NCI-H1092 treated with DMSO at 0.1 percent for 48 hours (cell line): ENCODE measurements at places on chromosomes 12 and 14.

- no peak for DNase-seq
Measured at GRCh38 chr12:8701046-8701660, 3.4 kb downstream of the RIMKLB start.

DNA sequence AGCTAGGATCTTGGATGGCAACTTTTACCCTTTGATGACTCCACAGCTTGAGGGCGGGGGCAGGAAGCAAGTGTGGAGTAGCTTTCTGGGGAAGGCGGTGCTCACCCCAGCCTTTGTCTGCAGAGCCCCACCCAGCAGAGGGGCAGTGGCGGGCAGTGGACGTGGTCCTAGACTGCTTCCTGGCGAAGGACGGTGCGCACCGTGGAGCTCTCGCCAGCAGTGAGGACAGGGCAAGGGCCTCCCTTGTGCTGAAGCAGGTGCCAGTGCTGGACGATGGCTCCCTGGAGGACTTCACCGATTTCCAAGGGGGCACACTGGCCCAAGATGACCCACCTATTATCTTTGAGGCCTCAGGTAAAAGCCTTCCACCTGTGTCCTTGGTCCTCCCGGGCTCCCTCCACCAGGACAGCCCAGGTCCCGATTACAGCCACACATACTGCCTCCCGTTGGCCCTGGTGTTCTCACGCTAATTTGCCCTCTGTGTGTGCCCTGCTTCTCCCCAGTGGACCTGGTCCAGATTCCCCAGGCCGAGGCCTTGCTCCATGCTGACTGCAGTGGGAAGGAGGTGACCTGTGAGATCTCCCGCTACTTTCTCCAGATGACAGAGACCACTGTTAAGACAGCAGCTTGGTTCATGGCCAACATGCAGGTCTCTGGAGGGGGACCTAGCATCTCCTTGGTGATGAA lies 1.2 kb downstream of the TAPBPL start:
- no peak for DNase-seq

GRCh38 chr12:23528316-23528715 lies 421.2 kb downstream of the SOX5 start:
- DNase-seq, result no peak

DNA sequence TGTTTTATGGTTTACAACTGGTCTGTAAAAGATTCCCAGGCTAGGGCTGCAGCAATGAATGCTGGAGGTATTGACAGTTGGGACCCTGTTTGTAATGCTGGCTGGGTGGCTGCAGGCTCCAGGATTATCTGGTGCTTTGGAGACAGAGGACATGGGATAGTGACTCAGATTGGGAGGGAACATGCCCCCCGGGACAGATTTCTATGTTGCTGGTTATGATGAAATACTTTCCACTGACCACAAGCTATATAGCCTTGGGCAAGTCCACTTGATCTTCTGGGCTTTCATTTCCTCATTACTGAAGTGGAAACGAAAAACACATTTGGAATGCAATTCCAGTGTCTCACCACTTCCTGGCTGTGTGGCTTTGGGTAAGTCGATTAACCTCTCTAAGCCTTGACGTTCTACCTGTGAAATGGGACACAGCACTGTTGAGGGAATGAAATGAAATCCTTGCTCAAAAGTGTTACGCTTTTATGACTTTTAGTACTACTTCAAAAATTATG lies 6.3 kb upstream of the TPCN1 start:
- no peak for DNase-seq

DNA sequence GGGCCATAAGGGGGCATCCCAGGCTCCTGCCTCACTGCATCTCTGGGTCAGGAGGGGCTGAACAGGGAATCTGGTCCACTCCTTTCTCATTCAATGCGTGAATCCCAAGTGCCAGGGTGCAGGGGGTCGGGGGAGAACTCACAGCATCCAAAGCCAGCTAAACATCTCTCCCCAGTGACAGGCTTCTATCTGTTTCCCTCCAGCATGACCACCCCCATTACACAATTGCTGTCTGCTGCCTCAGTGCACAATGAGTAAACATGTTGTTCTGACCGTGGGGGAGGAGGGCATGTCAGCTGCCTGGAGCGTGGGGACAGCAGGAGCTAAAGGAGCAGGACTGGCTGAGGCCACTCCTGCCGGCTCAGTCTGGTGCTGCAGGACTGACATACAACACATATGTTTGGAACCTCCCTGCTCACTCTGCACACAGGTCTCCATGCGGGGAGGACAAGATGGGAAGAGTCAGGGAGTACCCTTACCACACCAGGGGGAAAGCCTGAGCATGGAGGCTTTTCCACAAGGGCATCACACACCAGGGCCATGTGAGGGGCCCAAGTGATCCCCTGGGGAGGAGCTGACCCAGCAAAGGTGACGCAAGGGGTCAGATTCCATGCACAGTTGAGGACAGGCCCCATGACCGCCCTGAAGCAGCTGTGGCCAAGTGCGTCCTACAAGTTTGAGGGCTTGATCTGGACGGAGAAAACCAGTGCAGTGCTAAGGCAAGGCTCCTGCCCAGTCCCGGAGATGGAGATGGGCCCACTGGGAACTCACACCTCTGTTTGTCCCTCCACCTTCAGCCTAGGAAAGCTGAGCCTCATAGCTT lies 1.4 kb downstream of the TNS2 start:
- DNase-seq, result peak; percentile 9

DNA sequence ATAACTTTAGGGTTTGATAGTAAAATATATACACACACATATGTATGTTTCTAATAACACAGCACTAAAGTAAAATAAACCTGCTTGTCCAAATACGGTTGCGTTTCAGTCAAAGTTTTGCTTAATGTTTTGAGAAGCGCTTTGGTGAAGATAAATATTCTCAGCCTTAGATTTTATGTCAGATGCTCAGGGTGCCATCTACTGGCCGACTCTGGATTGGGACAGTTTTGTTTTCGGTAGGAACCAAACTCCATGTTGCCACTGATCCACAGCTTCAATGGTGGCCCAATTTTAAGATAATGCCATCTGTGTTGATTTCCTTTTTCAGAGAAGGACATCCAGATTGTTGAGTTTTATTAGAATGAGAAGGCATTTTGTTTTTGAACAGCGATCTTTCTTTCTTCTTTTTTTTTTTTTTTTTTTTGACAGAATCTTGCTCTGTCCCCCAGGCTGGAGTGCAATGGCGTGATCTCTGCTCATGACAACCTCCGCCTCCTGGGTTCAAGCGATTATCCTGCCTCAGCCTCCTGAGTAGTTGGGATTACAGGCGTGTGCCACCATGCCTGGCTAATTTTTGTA lies 43.1 kb downstream of the LLPH start:
- DNase-seq, result peak; percentile 4

DNA sequence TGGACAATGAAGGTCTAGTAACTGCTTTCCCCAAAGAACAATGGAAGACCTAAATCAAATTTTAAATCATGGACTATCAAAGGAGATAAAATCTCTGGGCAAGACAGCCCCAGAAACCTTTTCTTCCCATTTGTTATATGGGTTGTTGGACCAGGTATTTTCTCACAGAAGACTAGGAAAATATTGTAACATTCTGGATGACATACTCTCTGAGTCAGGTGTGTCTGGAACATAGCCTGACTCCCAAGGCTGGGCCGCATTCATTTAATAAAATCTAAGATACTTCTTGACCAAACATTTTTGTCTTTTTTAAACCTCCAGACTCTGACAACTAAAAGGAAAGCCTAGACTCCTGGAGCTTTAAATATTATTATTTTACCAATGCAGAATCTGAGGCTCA lies 87.9 kb downstream of the ATP23 start:
- no peak for DNase-seq

- no peak for DNase-seq
Measured at GRCh38 chr12:112121780-112122565, 3.4 kb upstream of the TRAFD1 start.

DNA sequence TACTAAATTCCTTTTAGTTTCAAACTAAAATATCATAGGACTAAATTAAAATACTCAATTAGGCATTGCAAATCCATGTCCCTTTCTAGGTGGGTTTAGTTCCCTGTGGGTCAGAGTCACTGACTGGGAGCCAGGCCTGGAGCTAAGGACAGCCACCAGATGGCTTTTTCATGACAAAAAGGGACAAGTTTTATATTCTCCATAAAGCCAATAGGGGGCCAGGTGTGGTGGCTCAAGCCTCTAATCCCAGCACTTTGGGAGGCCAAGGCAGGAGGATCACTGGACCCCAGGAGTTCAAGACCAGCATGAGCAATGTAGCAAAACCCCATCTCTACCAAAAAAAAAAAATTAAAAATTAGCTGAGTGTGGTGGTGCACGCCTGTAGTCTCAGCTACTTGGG lies 35.4 kb upstream of the EIF5 start:
- no peak for DNase-seq

DNA sequence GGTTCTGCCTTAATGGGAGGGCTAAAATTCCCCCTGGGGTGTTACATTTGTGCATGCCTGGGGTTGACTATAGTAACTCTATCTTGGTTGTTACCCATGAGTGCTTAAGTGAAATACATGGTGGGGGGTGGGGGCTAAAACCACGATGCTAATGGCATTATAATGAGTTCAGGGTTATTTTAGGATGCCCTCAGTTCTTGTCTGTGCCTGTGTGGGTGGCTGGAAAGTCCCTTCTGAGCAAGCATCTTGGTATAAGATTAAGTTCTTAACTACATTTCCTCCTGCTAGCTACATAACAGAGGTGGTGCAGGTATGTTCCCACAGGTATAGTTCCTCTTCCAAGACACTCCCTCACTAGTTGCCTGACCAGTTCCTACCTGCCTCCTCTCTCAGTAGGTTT lies 822.3 kb downstream of the LRFN5 start:
- DNase-seq, result no peak

GRCh38 chr14:104296388-104297312 lies 158.3 kb downstream of the KIF26A start:
- no peak for DNase-seq

DNA sequence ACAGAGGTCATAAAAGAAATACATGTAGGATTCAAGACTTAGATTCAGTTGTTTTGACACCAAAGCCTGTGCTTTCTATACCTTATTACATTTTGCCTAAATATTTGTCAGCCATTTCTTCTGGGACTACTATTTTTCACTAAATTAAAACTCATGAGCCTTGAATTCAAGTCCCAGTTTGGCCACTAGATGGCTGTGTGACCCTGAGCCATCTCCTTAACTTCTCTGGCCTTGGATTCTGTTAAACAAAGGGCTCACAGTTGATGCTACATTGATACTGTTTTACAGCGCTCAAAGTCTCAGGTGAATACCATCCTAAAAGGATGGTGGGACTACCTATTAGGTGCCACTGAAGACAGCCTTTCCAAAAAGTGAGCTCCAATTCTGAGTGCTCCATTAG lies 39.6 kb upstream of the CCDC198 start:
- DNase-seq, result peak; percentile 32

DNA sequence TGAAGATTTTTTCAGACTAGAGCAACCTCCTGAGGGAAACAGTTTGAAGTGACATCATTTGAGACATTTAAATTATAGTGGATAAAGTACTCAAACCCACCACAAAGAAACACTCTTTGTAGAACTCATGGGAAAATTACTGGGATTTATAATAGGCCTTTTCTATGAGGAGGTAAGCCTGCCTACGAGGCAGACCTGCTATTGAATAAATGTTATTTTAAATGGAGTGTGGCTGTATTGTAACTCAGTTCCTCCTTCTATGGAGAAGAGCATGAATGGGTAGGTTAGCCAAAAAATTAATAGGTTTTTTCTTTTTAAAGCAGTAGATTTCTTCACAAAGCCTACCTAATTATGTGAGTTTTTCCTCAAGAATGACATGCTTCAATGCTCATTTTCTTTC lies 63.7 kb upstream of the PLEKHA5 start:
- no peak for DNase-seq

GRCh38 chr14:105325716-105326567 lies 11.4 kb downstream of the PACS2 start:
- no peak for DNase-seq

DNA sequence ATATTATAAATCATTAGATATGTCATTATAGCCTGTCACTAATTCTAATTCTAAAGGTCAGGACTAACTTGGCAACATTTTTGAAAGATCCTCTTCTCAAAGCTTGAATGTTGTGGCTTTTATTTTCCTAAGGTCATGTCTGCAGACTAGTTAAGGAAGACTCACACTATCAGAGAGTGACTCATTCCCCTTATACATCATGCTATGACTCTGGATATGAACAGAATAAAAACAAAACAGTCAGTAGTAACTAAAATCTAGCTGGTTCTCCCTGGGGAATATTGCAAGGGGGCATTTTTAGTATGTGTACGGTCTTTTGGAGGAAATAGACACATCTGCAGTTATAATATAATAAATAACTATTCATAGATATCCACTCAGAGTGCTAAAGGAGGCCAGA lies 170.6 kb downstream of the SLC2A13 start:
- no peak for DNase-seq

DNA sequence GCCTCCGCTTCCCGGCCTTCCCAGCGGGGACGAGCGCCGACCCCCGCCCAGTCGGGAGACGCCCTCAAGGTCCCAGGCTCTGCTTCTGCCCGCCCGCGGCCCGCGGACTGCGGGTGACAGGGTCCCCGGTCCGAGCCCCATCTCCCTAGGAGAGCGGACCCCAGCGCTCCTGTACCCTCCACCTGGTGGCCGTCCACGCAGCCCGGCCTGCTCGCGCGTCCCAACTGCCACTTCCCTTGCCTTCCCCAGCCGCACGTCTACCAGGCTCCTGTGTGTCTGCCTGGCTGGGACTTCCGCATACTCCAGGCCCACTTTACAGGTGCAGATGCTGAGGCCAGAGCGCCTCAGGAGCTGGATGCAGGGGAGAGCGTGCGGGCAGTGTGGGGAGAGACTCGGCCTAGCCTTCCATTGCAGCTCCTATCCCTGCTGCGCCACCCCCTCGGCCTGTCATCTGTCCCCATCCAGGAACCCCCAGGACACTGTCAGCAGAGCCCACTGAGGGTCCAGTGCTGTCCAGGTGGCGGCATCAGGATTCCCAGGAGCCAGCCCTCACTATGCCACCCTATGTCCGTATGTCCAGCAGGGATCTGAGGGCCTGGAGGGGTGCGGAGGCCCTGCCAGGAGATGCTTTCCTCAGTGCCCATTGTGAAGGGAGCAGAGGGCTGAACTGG lies 8.0 kb upstream of the ANKRD9 start:
- DNase-seq, result no peak

- no peak for DNase-seq
Measured at GRCh38 chr12:109581856-109582255, 8.3 kb downstream of the MVK start.

- DNase-seq, result peak; percentile 92
Measured at GRCh38 chr12:132429946-132430643, 59.9 kb upstream of the FBRSL1 start.

- DNase-seq, result peak; percentile 35
Measured at GRCh38 chr14:75495882-75496281, 26.4 kb upstream of the BATF start.

DNA sequence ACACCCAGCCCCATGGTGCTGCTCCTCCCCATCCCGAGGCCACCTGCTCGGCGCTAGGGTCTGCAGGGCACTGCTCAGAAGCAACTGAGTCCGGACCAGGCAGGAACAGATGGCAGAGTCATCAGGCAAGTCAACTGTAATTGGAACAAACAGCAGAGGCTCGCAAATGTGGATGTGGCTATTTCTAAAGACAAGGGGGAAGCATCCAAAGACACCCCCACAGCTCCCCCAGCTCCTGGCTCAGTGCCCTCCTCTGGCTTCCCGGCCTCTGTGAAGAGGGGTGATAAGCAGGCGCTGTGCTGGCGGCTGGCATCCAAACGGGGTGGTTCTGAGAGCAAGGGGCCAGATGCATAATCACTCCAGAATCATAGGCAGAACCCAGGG lies 125.6 kb downstream of the PIWIL1 start:
- DNase-seq, result peak; percentile 45
